ENCODE measurements at places on chromosomes 5 and 9. TPM values are rescaled to one million over a fixed set of nuclear protein-coding genes. Genes with fewer than 3 reads are reported as not detected.

DNA sequence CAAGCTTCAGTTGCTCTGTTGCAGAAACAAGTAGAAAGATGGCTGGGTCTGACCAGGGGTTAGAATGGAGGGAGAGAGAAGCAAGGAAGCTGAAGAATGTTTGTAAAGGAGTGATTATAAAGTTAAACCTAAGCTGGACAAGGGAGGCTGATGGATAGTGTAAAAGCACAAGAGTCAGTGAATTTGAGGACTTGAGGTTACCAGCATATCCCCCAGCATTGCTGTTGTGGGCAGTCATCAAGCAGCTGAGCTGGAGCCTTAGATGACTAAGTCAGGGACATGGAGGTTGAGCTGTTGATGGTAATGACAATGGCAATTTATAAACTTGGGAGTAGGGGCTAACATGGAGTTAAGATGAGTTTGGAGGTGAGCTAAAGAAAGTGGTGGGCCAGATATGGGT, 131.5 kb downstream of the ERCC6L2 start:
- DNase-seq, result no peak
- no peaks in the 10 kb centered on the region for H3K27me3 ChIP-seq
- no peak overlapping the region for H3K27ac ChIP-seq
- H3K4me3 ChIP-seq, result no peak overlapping the region

GRCh38 chr5:56814361-56814962, 887 bp upstream of the MAP3K1 start:
- peak overlapping the region; percentile 90 for H3K27ac ChIP-seq
- H3K4me3 ChIP-seq, result peak overlapping the region; percentile 87
- no peaks in the 10 kb centered on the region for H3K36me3 ChIP-seq
- DNase-seq, result no peak
- peaks cover 32% of the 10 kb centered on the region for H3K4me1 ChIP-seq

DNA sequence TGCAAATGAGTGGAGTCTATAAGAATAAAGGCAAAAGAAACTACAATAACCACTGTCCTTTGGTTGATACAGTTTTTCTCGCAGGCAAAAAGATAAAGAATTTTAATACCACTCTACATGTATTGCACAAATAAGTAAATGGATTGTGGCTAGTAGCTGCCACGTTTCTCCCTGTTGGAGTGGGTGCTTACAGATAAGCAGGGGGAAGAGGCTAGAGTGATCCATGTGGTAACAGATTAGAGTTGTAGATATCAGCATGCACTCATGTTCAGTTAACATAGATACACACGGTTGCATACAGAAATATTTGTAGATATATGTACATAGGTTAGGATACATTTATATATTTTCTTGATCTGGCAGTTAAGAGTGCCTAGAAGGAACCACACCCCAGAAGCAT, 179.5 kb downstream of the ARHGEF28 start:
- no peak overlapping the region for H3K27ac ChIP-seq
- H3K4me3 ChIP-seq, result no peak overlapping the region
- H3K4me1 ChIP-seq, result no peaks in the 10 kb centered on the region

- H3K27ac ChIP-seq, result no peak overlapping the region
- no peaks in the 10 kb centered on the region for H3K36me3 ChIP-seq
- H3K4me1 ChIP-seq, result no peaks in the 10 kb centered on the region
- DNase-seq, result no peak
These were observed 53.7 kb downstream of the TRIM36 start for GRCh38 chr5:115116001-115116400.

DNA sequence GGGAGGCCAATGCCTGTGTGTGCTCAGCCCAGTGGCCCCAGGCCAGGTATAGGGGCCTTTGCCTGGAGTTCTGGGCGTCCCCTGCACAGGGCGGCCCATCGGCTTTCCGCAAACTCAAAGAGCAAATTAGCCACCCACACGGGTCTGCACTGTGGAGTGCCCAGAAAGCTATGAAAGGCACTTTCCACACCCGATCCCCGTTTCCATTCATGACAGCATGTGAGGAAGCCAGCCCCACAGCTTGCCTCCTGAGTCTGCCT, 5.2 kb downstream of the DBH start:
- no peak for DNase-seq
- no peaks in the 10 kb centered on the region for H3K4me1 ChIP-seq
- H3K36me3 ChIP-seq, result no peaks in the 10 kb centered on the region
- no peak overlapping the region for H3K27ac ChIP-seq
- no peaks in the 10 kb centered on the region for H3K27me3 ChIP-seq

- H3K4me3 ChIP-seq, result no peak overlapping the region
- no peaks in the 10 kb centered on the region for H3K27me3 ChIP-seq
- no peaks in the 10 kb centered on the region for H3K36me3 ChIP-seq
- no peak overlapping the region for H3K27ac ChIP-seq
- no peak for DNase-seq
These were observed 50.7 kb upstream of the VLDLR start for GRCh38 chr9:2570615-2571479.

DNA sequence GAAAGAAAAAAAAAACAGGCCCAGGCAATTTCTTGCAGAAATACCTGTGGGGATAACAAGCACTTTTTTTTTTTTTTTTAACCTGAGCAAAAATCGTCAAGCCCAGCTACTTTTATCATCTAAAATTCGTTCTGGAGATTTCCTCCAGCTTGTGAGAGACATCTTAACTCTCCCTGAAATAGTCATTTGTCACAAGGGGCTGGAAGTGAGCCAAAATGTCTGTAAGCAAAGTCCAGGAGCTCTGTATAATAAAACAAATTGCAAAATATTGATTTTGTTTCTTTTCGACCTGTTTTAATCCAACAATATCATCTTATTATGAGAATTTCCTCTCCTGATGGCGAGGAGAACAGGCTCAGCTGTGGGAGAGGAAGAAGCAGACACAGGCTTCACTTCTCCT, 168.4 kb downstream of the TTLL11 start:
- no peaks in the 10 kb centered on the region for H3K4me1 ChIP-seq
- no peaks in the 10 kb centered on the region for H3K27me3 ChIP-seq
- H3K4me3 ChIP-seq, result no peak overlapping the region
- no peaks in the 10 kb centered on the region for H3K36me3 ChIP-seq

- DNase-seq, result no peak
- H3K4me3 ChIP-seq, result no peak overlapping the region
- H3K36me3 ChIP-seq, result no peaks in the 10 kb centered on the region
- no peaks in the 10 kb centered on the region for H3K4me1 ChIP-seq
These were observed 5.0 kb upstream of the PTPDC1 start for GRCh38 chr9:94079236-94079635.

DNA sequence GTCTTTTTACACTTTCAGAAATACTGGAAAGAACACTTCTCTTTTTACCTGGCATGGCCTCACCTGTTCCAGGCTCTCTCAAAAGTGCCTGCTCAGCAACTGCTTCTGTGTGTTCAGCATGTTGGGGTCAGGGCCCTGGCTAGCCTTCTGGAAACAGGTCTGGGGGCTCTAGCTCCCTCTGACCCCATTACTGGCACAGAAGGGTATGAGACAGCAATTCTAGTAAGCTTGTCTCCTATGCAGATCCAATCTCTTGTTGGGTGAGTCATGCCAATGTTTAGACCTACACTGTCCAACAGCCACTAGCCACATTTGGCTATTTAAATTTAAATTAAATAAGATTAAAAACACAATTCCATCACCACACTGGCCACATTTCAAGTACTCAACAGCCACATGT, 80.8 kb downstream of the MAPKAP1 start:
- DNase-seq, result no peak
- no peaks in the 10 kb centered on the region for H3K27me3 ChIP-seq
- H3K27ac ChIP-seq, result no peak overlapping the region
- no peaks in the 10 kb centered on the region for H3K4me1 ChIP-seq
- no peak overlapping the region for H3K4me3 ChIP-seq

DNA sequence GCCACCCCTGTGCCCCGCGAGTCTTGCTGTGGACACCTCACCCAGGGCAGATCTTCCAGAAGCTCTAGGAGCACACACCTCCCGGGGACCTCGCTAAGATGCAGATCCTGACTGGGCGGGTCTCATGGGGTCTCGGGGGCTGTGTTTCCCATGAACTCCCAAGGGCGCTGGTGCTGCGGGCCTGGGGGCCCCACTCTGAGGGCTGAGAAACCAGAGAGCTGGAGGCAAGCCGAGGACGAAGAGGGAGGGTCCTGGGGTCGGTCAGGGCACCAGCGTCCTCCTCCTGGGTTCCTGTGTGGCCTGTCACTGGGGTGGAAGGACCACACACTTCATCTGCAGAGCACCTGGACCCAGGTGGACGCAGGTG, 30.2 kb downstream of the SLC6A3 start:
- H3K27me3 ChIP-seq, result no peaks in the 10 kb centered on the region
- no peak for DNase-seq
- no peaks in the 10 kb centered on the region for H3K36me3 ChIP-seq
- H3K4me1 ChIP-seq, result no peaks in the 10 kb centered on the region
- no peak overlapping the region for H3K4me3 ChIP-seq
- H3K27ac ChIP-seq, result no peak overlapping the region

DNA sequence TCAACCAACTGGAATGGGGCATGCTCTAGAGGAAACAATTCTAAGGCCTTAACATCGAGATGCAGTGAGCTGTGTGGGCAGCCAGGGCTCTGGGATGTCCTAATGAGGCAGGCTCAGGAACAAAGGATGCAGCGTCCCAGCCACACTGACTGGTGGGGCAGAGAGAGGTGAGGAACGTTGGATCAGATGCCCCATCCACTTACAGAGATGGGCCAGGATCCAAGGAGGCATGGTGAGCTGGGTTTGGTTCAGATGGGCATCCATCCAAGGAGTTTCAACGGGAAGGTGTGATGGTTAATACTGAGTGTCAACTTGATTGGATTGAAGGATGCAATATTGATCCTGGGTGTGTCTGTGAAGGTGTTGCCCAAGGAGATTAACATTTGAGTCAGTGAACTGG, 15.5 kb upstream of the MARCHF6 start:
- H3K4me1 ChIP-seq, result peaks cover 6% of the 10 kb centered on the region
- H3K27ac ChIP-seq, result no peak overlapping the region
- no peaks in the 10 kb centered on the region for H3K36me3 ChIP-seq
- peaks cover 14% of the 10 kb centered on the region for H3K27me3 ChIP-seq
- DNase-seq, result no peak

- no peaks in the 10 kb centered on the region for H3K27me3 ChIP-seq
- no peaks in the 10 kb centered on the region for H3K36me3 ChIP-seq
- no peak overlapping the region for H3K4me3 ChIP-seq
- no peaks in the 10 kb centered on the region for H3K4me1 ChIP-seq
- DNase-seq, result no peak
These were observed 25.7 kb downstream of the PLPP1 start for GRCh38 chr5:55509097-55509496.

GRCh38 chr5:128111818-128112448, 28.4 kb downstream of the SLC12A2 start:
- H3K4me3 ChIP-seq, result no peak overlapping the region
- no peaks in the 10 kb centered on the region for H3K27me3 ChIP-seq
- H3K4me1 ChIP-seq, result no peaks in the 10 kb centered on the region
- no peak overlapping the region for H3K27ac ChIP-seq
- DNase-seq, result no peak

DNA sequence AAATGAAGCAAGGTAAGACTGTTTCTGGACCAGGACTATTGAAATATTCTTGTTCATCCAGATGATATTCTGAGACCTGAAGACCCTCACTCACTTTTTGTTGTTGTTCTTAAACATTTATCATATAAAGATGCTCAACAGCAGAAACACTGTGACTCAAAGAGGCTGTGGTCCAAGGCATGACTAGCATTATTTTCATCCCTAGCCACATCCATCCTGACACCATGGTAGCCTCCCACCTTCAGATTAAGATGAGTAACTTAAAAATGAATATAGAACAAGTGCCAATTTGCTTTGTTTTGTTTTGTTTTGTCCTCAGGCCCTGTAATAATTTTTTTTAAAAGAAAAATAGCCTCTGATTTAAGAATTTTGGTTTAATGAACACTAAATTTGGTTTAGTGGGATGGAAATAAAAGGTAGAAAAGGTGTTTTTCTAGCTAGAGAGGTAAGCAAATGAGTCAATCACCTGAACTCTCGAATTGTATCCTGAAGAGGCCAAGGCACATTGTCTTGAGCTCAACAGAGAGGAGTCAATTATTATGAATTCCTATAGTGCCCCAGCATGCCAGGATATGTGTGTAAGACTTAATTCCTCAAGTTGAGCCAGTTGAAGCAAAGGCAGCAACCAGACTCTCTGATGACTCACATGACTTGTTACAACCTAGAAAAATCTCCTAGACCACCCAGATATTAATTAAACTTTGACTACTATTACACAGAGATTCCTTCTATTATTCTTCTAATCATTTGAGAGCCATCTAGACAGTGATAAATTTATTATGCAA, 380.1 kb upstream of the TUSC1 start:
- H3K36me3 ChIP-seq, result no peaks in the 10 kb centered on the region
- H3K4me3 ChIP-seq, result no peak overlapping the region
- H3K27ac ChIP-seq, result no peak overlapping the region

DNA sequence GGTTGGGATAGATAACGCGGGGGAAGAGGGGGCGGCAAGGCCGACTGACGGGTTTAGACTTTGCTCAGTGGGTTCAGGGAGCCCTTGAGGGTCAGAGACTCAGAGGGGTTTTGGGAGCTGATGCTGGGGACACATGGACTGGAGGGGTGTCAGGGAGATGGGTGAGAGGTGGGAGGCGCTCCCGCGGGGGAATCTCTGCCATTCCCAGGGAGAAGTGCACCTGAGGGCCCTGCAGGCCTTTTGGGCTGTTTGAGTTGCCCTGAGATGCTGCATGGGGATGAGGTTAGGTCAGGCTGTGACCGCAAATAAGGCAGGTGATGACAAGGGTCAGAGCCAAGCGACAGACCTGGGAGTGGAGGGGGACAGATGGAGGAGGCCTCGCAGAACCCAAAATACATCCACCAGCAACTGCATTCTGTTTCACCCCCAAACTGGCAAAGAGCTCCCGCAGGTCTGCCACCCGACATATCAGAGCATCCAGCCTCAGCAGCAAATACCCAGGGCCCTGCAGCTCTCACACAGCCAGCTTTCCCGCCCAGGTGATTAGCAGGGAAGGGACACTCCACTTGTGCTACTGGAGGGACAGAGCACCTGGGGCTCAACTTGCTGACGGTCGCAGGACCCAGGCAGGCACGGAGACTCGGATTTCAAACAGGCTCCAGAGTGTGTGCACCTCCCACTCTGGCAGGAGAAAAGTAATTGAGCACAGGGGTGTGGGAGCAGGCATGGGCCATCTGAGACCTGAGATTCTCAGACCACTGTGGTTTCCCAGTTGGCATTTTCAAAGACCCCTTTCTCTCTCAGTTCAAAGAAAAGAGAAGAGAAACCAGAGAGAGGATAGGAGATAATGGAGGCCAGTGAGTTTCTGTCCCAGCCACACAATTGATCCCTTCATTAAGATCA, 26.4 kb downstream of the TMOD1 start:
- H3K36me3 ChIP-seq, result no peaks in the 10 kb centered on the region
- no peaks in the 10 kb centered on the region for H3K27me3 ChIP-seq
- H3K4me1 ChIP-seq, result no peaks in the 10 kb centered on the region
- no peak overlapping the region for H3K4me3 ChIP-seq
- no peak overlapping the region for H3K27ac ChIP-seq

SHOC1 gene
- not detected for total RNA-seq

BASP1 gene
- total RNA-seq, result 0.90 TPM

SLC45A2 gene
- total RNA-seq, result not detected

VLDLR gene
- total RNA-seq, result 0.50 TPM

PKD2L2 gene
- not detected for total RNA-seq

WDR38 gene
- not detected for total RNA-seq

PCDHB11 gene
- total RNA-seq, result not detected

LCN9 gene
- total RNA-seq, result not detected

CCNJL gene
- not detected for total RNA-seq

Data from CD4-positive, alpha-beta memory T cell (primary cell).